ENCODE measurements at places on chromosomes 7 and 10.

- no peak for DNase-seq
Observed at GRCh38 chr10:114990991-114991390, 53.0 kb downstream of the TRUB1 start.

GRCh38 chr10:17029581-17030271, 99.9 kb downstream of the CUBN start:
- peak; percentile 57 for DNase-seq

GRCh38 chr7:50190776-50191175, 97.7 kb upstream of the ZPBP start:
- no peak for DNase-seq

DNA sequence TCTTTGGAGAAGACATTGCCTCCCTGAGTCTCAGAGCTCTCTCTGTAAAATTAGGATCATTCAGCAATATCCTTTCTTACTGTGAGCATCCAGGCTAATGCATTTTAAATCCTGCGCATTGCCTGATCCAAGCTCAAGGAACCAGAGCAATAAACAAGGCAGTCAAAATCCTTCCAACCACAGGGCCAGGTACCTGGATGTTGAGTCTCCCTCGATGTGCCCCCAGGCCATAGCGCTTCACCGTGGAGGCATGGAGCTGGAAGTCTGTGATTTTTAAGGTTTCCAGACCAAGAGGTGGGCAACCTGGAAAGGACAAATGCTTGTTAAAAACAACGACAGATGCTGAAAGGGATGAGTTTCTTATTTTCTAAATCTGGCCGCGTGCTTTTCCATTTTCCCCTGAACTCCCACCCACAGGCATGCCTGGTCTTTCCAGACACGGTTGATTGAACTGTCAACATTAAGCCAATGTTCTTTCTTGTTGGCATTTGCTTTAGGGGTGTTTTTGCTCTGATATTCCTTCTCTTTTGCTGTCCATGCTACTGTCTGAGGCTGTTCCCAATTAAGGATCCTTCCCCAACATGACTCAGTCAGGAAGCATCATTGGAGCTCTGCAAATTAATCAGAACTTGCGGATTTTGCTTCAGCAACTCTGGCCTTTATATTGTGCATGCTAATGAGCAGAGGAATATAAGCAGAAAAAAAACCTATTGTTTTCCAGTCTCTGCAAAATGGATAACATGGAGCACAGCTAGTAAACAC, 29.0 kb downstream of the CPXM2 start:
- DNase-seq, result no peak

GRCh38 chr10:110357252-110357780, 52.6 kb upstream of the SMNDC1 start:
- peak; percentile 68 for DNase-seq

- no peak for DNase-seq
Observed at GRCh38 chr7:91945476-91945875, 4.8 kb downstream of the AKAP9 start.

- DNase-seq, result no peak
Observed at GRCh38 chr10:72080042-72080975, 8.0 kb downstream of the SPOCK2 start.

All from activated CD4-positive, CD25-positive, alpha-beta regulatory T cell treated with anti-CD3 and anti-CD28 coated beads, Interleukin-2, amount 50 U/mL, for 72 hours (primary cell).